NCI-H460 (cell line): ENCODE measurements at places on chromosomes 7 and 10. TPM values are rescaled to one million over a fixed set of nuclear protein-coding genes. Genes with fewer than 3 reads are reported as not detected.

ANKRD61 gene
- total RNA-seq, result 0.46 and 0.72 TPM in 2 replicates

TMEM236 gene
- 0.10 and 0.17 TPM in 2 replicates for total RNA-seq

SEMA3C gene
- 8.2 and 9.2 TPM in 2 replicates for total RNA-seq

TMEM139 gene
- 4.0 and 7.3 TPM in 2 replicates for total RNA-seq

FGL2 gene
- total RNA-seq, result 0.66 and 1.7 TPM in 2 replicates

PDE1C gene
- total RNA-seq, result 46.5 and 48.7 TPM in 2 replicates

CXCL12 gene
- not detected in 2 replicates for total RNA-seq

OR2A1 gene
- not detected in 2 replicates for total RNA-seq

VPS50 gene
- total RNA-seq, result 16.7 and 17.2 TPM in 2 replicates

GRCh38 chr7:12839508-12840153 lies 152.2 kb downstream of the ARL4A start:
- DNase-seq, result no peak

DNA sequence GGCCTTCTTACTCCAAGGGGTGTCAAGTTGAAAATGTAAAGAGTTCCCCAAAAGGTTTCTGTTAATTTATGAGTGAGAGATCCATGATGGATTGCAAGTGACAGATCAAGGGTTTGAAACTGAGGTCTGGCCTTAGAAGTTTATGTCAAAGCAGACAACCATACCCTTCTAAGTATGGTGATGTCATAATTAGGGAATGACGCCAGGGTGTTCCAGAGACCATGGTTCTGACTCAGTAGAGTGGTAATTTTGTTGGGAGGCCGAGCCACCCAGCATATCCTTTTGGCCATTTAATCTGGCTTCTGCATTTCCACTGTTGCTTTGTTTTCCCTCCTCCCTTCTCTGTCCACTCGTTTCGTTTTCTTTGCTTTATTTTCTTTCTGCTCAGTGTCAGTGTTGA lies 2.7 kb downstream of the TRUB1 start:
- no peak for DNase-seq

- no peak for DNase-seq
Measured at GRCh38 chr7:24050991-24051560, 232.9 kb upstream of the NPY start.

DNA sequence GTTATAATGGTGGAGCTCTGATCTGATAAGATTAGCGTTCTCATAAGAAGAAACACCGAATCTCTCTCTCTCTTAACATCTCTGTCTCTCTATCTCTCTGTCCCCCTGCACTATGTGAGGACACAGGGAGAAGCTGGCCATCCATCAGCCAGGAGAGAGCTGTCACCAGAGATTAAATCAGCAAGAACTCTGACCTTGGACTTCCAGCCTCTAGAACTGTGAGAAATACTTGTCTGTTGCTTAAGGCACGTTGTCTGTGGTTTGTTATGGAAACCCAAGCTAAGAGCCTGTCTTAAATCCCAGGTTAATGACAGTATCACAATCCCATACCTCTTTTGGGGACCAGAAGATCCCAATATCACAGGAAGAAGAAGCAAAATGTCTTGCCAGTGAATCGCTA lies 132.0 kb upstream of the AKR1E2 start:
- DNase-seq, result no peak

DNA sequence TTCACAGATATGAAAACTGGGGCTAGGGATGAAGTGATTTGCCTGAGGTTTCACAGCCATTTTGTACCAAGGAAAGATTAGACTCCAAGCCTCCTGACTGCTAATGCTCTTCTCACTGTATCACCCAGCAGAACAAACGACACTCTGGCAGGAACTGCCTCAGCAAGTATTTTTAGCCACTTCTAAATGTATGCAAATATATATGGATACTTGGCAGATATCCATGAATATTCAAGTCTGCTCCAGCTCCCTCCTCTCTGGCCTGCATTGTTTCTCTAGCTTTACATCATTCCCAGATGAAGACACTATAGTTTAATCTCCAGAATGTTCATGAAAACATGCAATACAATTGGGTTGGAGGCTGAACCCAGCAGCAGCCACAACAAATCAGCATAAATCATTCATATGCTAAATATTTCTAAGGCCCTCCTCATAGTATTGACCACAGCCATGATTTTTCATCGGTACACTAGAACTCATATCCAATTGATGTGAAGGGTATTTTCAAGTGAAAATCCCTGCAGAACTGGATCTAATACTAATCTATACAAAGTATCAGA lies 65.5 kb downstream of the HPSE2 start:
- DNase-seq, result no peak

GRCh38 chr10:22893781-22894180 lies 34.1 kb upstream of the ARMC3 start:
- DNase-seq, result no peak

DNA sequence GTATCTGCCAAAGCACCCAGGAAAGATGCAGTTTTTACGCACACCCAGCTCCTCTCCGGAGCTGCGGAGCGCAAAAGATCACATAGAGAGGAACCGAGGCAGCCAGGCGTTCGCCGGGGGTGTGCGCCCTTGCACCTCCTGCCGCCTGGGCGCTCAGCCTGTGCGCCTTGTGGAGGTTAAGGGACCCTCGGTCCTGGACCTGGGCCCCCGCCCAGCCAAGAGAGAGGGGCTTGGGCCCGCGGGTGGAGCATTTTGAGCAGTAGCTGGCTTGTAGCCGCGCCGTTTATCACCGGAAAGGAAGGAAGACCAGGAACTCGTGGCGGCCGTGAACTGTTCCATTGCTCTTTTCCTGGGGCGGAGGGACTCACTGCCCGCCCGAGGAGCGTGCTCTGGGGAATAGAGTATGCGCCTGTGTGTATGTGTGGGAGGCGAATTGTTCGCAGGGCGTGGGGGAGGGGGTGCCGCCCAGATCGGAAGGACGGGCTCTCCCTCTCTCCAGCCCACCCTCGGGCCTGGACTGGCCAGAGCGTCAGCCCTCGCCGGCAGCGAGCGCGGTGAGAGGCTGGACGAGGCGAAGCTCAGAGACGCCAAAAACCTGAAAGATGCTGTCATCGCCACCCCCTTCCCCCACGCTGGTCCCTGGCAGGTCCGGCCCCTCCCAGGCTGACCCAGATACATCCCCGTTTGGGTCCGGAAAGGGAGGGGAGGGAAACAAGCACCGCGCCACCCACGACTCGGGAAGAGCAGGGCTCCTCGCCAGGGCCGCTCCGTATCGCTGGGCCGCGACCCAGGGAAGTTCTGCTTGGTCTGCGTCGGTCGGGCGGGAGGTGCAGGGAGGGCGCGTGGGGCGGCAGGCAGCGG lies 1.2 kb upstream of the WNT2 start:
- DNase-seq, result no peak

DNA sequence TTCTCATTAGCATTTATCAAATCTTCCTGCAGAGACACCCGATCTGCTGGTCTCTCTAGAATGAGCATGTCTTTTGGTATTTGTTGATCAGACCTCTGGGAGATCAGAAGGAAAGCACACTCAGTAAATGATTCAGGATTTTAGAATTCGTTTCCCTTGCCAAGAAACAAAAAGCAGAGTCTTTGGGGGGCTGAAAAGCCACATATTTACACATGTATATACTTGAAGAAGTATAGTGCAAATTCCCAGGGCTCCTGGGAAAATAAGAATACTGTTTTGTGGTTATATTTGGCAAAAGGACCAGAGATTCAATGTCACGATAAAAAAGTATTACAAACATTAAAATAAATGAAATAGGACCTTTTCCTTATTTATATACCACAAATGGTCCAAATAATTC lies 100.2 kb downstream of the AGMO start:
- no peak for DNase-seq

DNA sequence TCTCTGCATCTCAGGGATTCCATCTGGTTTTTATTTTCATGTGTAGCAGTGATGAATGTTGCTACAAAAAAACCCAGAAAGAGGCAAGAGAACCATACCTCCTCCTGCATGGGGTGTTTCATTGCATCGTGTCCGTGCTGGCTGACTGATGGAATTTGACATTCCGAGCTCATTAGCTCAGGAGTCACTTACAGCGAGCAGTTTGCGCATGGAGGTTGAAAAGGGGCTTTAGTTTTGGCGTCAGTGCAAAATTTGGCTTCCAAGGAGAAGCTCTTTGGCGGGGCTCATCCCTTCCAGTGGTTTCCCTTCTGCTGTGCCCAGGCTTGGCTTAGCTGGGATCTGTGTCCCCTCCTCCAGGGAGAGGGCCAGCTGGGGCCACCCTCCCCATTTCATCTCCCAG lies 25.8 kb downstream of the EMX2 start:
- no peak for DNase-seq

DNA sequence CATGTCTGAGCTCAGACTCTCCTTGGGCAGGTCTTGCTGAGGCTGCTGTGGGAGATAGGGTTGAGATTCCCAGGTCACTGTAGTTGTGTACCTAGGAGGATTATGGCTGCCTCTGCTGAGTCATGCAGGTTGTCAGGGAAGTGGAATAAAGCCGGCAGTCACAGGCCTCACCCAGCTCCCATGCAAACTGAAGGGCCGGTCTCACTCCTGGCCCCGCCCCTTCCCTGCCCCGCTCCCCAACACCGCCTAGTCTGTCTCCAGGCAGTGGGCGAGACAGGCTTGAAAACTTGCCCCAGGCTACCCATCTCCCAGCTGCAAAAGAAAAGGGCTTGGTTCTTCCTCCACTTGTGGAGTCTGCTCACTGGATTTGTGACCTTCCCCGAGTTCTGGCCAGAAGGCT lies 41.6 kb upstream of the SDHAF3 start:
- DNase-seq, result no peak

DNA sequence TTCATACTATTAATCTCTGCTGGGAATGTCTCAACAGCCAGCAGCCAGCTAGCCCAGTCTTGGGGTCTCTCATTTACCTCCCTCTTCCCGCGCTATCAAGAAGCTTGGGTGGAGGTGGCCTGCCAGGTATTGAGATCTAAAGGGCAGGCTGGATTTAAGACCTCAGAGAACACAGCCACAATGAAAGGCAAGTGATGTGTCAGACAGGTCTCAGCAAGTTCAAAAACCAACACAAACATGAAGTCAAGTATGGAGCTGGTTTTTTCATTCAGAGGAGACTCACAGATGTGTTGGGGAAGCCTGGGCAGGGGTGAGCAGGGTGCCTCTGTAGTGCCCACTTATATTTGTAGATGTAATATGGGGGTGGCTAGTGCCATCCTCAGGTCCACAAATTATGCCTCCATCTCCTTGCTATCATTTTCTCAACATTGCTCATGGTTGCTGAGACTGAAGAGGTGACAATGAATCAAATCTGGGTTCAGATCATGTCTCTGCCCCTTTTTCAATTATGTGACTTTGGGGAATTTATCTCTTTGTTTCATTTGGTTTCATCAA lies 27.7 kb upstream of the CROT start:
- DNase-seq, result no peak

- DNase-seq, result no peak
Measured at GRCh38 chr10:69872323-69872722, 70.6 kb downstream of the COL13A1 start.

GRCh38 chr10:119029613-119030420 lies at the start of gene NANOS1:
NANOS1 (plus strand) TSS chr10:119029714; CDS start chr10:119029802, 88 bp downstream.
- DNase-seq, result no peak

DNA sequence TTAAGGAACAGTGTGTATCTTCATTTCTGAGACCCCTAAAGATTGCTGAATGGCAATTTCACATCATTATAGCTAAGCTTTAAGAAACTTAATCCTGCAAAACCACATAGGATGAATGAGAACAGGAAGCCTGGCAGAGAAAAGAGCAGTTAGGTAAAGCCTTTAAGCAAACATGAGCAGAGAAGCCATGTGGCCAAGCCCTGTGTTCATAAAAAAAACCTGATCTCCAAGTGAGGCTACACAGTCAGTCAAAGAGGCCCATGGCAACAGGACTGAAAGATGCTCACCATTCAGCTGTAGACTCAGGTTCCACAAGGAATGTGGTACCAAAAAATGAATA lies 9.3 kb downstream of the LIPA start:
- no peak for DNase-seq

DNA sequence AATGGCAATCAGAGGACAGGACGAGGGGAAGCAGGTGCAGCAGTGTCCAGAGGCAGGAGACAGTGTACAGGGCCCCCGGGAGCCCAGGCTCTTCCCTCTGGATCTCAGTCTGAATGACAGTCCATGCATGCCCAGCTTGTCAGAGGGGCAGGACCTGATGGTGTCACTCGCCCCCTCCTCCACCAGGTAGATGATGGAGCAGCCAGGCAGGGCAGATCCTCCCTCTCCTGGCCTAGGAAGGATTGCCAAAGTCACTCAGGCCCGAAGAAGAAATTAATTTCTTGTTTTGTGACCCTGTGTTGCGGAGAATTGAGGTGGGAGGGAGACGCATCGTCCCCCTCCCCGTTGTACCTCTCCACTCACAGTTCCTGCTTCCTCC lies 4.0 kb downstream of the VSTM4 start:
- no peak for DNase-seq

- no peak for DNase-seq
Measured at GRCh38 chr7:23473844-23474093, 3.5 kb upstream of the IGF2BP3 start.

DNA sequence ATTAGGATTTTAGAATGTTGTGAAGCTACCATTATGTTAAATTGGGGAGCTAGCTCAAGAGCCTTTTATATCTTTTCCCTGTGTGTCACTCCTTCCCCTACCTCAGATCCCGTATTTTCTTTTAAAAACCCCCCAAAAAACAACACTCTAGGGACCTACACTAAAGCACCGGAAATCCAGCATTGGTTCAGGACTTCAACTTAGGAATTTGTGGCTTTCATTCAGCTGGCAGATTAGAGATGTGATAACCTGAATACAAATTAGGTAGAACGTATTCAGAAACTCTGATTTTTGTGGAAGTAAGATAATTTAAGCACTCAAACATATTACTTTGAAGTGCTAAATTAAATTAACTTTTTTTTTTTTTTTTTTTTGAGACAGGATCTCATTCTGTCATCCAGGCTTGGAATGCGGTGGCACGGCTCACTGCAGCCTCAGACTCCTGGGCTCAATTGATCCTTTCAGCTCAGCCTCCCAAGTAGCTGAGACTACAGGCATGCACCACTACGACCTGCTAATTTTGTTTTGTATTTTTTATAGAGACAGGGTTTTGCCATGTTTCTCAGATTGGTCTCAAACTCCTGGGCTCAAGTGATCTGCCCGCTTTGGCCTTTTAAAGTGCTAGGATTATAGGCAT lies 6.8 kb downstream of the TBC1D12 start:
- no peak for DNase-seq

GRCh38 chr10:21068026-21068656 lies 171.0 kb upstream of the NEBL start:
- DNase-seq, result no peak

DNA sequence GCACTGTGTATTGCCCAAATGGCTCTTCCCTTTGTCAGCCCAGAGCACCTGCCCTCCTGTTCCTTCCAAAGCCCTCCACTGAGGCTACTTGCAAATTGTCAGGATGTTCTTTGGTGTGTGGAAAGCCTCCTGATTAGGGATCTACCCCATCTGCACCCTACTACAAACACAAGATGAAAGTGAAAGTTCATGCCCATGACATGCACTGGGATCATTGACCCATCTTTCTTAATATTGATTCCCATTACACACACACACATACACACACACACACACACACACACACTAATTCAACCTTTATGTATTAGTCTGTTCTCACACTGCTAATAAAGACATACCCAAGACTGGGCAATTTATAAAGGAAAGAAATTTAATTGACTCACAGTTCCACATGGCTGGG lies 213.7 kb upstream of the IGFBP3 start:
- DNase-seq, result no peak
